Muscle of back (tissue), 13 donors: ENCODE measurements at places on chromosomes 4 and X.
A peak's percentile ranks its signal among the peaks of the same experiment; 100 is the strongest.

- no peak for DNase-seq
Measured at GRCh38 chrX:69210581-69210980, 45.3 kb upstream of the PJA1 start.

- DNase-seq, result no peak
Measured at GRCh38 chr4:104128850-104129213, 365.9 kb downstream of the CXXC4 start.

DNA sequence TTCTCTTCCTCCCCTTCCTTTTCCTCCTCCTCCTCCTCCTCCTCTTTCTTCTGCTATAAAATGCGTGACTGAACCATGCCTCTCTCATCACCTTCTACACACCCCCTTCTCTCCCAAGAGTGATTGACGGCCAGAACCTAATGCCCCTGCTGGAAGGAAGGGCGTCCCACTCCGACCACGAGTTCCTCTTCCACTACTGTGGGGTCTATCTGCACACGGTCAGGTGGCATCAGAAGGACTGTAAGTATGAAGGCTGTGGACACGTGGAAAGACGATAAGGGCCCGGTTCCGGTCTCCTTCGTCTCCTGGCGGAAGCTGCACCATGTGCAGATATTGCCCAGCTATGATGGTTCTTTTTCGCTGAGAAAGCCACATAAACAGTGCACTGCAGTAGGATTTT lies 12.1 kb upstream of the ARSF start:
- DNase-seq, result no peak

DNA sequence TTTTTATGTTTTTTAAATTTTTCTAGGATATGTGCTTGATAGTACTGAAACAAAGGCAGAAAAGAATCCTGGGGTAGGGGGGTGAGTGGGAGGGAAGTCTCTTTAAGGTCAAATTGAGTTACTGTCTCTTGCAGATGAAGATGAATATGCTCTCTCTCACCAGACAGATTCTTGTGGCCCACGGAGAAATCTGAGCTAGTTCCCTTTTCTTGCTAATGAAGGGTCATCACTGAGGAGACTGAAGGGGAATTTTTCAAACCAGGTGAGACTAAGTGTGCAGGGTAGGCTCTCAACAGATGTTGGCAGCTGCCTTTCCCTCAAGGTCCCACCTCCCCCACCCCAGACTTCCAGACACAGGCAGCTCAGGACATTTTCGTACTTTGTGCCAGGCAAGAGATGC lies 21.5 kb downstream of the FAM9C start:
- DNase-seq, result no peak

- no peak for DNase-seq
Measured at GRCh38 chrX:118383120-118383519, 37.2 kb downstream of the WDR44 start.

- no peak for DNase-seq
Measured at GRCh38 chr4:63784822-63785221, 624.4 kb downstream of the TECRL start.

DNA sequence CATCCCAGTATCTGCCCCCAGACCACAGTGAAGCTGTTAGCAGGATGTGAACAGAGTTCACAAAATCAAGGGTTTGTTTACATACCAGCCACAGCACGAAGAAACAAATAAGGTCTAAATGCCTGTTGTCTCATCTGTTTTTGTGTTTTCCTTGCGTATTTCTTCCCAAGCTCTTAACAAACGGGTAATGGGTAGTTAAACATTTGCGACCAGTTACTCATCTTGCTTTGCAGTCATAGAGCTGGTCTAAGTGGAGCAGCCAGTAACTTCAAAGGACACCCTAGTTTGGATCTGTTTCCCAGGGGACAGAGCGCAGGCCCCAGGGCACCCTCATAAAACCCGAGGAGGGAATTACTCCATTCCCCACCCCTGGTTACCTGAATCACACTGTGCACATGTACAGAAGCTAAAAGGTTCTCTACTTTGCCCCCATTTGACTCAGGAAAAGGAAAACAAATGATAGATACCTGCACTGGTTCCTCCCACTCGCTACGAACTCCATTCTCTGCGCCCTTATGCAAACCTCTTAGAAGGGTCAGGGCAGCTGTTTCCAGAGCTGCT lies 68.8 kb downstream of the MAML3 start:
- no peak for DNase-seq

GRCh38 chr4:151644622-151645021 lies 116.2 kb downstream of the GATB start:
- no peak for DNase-seq

DNA sequence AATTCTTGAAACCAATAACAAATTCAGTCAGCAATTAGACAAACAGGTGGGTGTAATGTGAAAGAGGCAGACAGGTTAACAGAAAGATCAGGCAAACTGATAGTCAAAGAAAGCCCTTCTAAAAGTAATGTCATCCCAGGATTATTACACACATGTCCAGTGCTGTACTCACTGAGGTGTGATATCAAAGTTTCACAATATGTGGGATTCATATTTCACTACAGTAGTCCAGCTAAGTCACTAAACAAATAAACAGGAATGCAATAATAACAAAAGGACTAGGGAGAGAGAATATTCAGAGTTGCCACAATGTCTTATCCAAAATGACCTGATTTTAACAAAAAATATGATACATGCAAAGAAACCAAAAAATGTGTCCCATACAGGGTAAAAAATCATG lies 787.5 kb downstream of the FSTL5 start:
- no peak for DNase-seq

GRCh38 chr4:89352541-89352940 lies 44.9 kb upstream of the GPRIN3 start:
- DNase-seq, result no peak

- peak; percentile 62 for DNase-seq
Measured at GRCh38 chrX:44675362-44676024, 132.8 kb upstream of the FUNDC1 start.

- DNase-seq, result no peak
Measured at GRCh38 chrX:38678183-38678582, 116.8 kb downstream of the TSPAN7 start.

- DNase-seq, result no peak
Measured at GRCh38 chr4:163902417-163902816, 407.9 kb downstream of the TMA16 start.

- no peak for DNase-seq
Measured at GRCh38 chrX:134847133-134847532, 143.7 kb upstream of the SMIM10 start.

GRCh38 chr4:132386130-132386529 lies 763.0 kb upstream of the PCDH10 start:
- DNase-seq, result no peak

- no peak for DNase-seq
Measured at GRCh38 chr4:7618361-7618760, 183.6 kb upstream of the PSAPL1 start.

DNA sequence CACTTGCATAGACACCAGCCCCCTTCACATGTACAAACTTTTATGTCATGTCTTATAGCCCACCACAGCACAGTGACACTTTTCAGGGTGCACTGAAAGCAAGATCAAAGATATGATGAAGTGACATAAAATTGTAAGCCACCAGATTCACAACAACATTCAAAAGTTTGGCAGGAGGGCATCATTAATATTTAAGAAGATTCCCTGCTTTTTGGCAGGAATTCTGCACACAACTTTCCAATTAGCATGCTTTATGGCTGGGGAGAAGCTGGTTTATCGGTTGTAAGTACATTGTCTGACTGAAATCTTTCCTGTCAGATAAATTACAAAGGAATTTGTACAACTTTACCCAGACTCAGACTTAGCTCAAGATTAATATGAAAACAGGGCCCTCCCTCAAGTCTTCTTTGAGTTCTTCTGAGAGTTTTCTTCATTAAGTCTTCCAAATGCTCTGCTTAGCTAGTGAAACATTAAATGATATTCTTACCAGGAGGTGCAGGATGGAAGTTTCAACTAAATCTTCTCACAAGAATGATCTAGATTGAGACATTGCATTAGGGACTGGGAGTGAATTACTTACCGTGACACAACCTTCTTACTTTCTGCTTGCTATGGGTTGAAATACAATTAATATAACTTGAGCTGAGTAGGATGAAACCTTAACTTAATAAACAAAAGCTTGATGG lies 523.8 kb downstream of the PPARGC1A start:
- no peak for DNase-seq

DNA sequence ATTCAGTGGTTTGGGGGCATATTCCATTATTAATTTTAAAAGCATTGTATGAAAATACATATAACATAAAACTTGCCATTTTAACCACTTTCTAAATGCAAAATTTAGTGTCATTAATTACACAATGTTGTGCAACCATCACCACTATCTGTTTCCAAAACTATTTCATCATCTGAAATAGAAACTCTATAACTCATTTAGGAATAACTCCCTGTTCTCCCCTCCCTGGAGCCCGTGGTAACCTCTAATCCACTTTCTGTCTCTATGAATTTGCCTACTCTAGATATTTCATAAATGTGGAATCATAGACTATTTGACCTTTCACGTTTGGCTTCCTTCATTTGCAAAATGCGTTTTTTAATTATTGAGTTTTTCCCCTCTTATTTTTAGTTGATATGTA lies 101.4 kb upstream of the GPC4 start:
- no peak for DNase-seq

DNA sequence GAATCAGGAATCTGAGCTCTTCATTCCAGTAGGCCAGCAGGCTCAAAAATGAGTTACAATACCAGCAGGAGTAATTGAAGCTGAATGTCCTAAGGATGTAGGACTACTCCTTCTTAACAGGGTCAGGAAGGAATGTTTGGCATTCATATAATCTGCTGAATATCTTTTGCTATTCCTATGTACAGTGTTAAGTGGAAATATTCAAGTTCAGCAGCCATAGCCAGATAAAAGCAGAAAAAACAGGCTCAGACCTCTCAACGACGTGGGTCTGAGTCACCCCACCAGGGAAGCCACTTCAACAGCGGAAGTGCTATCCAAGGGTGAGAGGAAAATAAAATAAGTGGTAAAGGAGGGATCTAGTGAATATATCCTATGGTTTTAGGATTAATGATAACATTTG lies 577.0 kb downstream of the SPOCK3 start:
- peak; percentile 1 for DNase-seq

- peak; percentile 79 for DNase-seq
Measured at GRCh38 chr4:13917015-13917414, 289.5 kb upstream of the BOD1L1 start.

DNA sequence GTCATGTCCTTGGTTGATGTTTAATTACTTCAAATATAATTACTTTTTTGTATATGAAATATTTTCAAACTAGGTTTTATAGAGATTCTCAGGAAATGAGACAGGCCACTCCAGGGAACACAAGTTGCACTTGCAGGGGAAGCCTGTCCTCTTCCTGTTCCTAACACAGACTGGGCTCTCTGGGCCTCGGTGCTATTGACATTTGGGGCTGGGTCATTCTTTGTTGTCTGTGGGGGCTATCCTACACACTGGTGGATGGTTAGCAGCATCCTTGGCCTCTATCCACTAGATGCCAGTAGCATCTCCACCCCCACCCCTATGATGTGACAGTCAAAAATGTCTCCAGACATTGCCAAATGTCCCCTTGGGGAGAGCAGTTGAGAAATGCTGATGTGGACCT lies 49.3 kb upstream of the MAP3K15 start:
- DNase-seq, result no peak

GRCh38 chr4:1293991-1294390 lies 4.3 kb downstream of the MAEA start:
- no peak for DNase-seq

DNA sequence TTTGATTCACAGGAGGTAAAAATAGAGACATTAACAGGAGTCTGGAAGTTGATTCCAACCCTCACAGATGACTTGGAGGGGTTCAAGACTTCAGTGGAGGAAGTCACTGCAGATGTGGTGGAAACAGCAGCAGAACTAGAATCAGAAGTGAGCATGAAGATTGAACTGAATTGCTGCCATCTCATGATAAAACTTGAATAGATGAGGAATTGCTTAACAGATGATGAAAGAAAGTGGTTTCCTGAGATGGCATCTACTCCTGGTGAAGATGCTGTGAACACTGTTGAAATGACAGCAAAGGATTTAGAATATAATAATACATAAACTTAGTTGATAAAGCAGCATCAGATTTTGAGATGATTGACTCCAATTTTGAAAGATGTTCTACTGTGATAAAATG lies 76.5 kb downstream of the RELL1 start:
- DNase-seq, result no peak

DNA sequence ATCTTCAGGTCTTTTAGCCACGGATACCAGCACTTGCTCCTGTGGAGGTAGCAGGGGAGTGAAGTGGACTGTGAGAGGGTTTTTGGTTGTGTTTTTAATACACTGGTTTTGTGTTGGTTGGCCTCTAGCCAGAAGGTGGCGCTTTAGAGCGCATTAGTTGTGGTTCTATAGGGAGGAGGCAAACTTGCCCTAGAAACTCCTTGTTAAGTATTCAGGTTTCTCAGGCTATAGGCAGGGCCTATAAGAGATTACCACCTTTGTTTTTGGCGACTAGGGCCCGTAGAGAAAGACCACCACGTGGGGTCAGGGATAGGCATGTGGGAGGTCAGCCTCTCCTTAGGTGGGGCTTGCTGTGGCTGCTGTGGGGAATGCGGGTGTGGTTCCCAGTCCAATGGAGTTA lies 221.6 kb upstream of the SPANXN4 start:
- DNase-seq, result no peak

- DNase-seq, result no peak
Measured at GRCh38 chr4:151667048-151667447, 93.8 kb downstream of the GATB start.

DNA sequence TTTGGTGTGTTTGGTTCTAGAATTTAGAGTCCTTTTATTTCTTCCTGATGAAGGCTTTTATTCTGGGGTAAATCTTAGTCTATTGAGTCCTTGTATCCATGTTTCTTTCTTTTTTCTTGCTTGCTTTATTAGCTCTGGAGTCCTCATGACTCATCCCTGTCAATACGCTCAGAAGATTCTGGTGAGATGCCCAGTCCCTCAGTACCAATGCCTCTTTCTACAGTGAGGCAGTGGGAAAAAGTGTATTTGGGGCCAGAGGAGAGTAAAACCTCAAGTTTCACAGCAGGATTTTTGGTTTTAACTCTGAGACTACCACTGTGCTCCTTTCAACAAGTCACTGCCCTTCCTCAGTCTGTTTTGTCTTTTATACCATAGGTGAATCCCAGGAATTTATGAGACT lies 368.0 kb downstream of the GBA3 start:
- DNase-seq, result peak; percentile 2
